Foreskin keratinocyte (primary cell): ENCODE measurements at places on chromosomes 2 and 18. TPM values are rescaled to one million over a fixed set of nuclear protein-coding genes. Genes with fewer than 3 reads are reported as not detected.

DNA sequence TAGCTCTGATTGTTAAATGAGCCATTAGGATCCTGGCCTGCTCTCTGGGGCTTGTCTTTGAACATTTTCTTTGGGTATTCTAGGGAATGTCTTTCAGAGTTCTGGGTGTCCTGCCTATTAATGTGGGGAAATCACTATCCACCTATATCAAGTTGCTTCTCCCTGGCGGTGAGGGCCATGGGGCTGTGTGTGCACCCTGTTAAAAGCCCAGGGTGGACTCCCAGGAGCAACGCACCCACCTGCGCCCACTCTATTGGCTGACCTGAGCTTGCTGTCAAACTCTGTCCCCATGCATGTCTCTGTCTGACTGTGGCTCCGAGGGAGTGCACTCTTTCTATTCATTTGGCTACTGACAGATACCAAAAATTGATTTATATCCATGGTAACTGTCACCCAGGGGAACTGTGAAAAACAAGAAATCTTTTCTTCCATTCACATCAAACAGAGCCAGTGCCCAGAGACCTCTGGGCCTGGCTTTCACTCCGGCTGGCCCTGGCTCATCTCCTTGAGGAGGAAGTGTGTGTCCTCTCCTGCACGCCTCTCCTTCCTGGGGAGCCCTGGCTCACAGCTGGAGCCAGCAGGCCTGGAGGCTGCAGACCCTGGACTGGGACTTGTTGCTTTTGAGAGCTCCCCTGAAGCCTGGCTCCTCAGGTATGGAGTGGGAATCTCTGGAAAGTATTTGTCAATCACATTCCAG, 10.5 kb upstream of the TOGARAM2 start:
- DNase-seq = no peak

GRCh38 chr2:6749962-6750361, 115.7 kb downstream of the CMPK2 start:
- DNase-seq = no peak

- no peak for DNase-seq
These were observed 5.9 kb downstream of the INPP5D start for GRCh38 chr2:233065954-233066470.

GRCh38 chr2:105789745-105790460, 45.2 kb downstream of the NCK2 start:
- DNase-seq = peak; percentile 69

- DNase-seq = no peak
These were observed 111.8 kb downstream of the HDAC4 start for GRCh38 chr2:239288951-239289511.

DNA sequence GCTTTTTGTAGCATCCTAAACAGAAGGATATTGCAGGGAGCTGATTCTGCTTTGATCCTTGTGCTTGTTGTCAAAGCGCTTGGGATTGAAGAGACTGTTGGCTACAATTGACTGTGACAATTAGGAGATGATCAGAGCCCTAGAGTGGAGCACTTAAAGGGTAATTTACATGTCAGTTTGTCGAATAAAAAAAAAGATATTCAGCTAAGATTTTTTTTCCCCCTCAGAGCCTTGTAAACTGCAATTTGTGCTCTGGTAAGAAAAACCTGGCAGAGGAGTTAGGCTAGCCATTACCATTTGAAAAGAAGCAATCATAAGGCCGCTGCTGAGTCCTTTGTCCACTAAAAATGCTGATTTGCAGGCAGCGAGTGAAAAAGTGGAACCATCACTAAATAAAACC, 47.8 kb upstream of the ZEB2 start:
- no peak for DNase-seq

- no peak for DNase-seq
These were observed 651.1 kb upstream of the ID2 start for GRCh38 chr2:8030573-8031303.

GRCh38 chr18:21361307-21361880, 119.4 kb downstream of the GREB1L start:
- DNase-seq = no peak

DNA sequence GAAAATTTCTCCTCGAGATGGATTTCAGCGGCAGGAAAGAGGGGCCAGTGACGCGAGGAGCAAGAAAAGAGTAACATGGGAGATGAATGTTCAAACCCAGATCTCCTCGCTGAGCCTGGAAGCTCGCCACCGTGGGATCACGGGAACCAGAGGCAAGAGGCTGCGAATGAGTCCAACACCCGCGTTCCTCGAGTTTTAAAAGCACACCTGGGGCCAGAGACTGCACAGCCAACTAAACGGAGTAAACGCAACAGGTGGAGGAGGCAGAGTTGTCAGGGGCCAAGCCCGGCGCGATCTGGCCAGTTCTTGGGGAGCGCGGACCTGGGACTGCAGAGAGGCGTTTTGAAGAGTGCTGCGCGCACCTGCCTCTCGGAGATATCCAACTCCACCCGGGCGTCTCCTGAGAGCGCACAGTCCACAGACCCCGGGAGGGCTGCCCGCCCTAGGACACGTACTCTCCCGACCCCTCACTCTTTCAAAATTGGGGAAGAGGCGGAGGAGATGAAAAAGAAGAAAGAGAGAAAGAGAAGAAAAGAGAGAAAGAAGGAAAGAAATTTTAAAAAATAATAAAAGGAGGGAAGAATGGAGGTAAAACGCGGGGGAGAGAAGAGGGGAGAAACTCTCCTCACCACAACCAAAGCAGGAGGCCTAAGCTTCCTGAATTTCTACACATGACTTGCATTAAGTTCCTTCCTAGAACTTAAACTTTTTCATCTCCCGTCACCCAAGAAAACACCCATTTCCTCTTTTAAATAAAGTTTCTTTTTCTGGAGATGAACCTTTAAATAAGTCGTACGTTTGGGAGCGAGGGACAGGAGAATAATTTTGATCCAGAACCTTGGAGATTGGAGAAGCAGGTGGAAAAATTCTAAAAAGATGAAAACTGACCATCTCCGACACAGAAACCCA, 5.3 kb upstream of the PAX3 start:
- no peak for DNase-seq

DNA sequence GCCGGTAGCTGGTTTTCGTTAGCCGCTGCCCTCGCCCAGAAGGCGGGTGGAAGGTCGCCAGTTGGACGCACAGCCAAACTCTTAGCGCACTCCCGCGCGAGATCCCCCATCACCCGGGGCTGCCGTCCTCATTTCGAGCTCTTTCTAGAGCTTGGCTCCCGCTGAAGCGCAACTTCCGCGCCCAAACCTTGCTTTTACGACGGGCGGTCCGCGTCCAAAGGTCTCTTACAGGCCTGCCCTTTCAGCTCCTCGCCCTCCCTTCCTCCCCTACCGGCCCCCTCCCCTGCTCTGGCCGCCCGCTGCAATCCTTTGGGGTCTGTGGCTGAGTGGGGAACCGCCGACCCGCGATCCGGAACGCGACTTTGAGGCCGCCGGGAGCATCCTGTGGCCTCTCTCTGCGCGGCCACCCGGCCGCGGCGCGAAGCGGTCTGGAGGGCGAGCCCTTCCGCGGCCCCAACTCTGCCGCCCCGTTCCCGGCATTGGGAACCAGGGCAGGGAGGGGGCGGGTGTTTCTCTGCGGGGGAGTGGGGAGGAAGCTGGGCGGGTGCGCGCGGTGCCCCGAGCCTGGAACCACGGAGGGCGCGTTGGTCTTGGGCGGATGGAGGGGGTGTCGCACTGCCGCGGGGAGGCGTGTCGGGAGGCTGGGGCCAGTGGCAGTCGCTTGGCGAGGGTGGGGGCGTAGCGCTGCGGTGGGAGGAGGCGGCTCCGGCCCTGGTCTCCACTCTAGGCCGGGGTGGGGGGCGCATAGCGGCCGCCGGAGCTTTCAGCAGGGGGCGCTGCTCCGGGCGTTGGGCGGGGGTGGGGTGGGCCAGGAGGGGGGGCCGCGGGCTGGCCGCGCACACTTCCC, at the start of gene GDF7:
GDF7 (plus strand) TSS at position 841 of the 847 bp plus-strand sequence. CDS start 96 bp downstream, outside the sequence.
- no peak for DNase-seq

The LONRF2 gene
- total RNA-seq = not detected in 2 replicates

The NXPH2 gene
- not detected in 2 replicates for total RNA-seq

The PARD3B gene
- 1.5 and 1.7 TPM in 2 replicates for total RNA-seq

The GNLY gene
- not detected in 2 replicates for total RNA-seq

The CCBE1 gene
- total RNA-seq = 24.7 and 39.0 TPM in 2 replicates

The POTEF gene
- not detected in 2 replicates for total RNA-seq

The M1AP gene
- total RNA-seq = 2.7 and 3.2 TPM in 2 replicates
